ENCODE measurements at places on chromosomes 16 and 17.
A peak's percentile ranks its signal among the peaks of the same experiment; 100 is the strongest.

DNA sequence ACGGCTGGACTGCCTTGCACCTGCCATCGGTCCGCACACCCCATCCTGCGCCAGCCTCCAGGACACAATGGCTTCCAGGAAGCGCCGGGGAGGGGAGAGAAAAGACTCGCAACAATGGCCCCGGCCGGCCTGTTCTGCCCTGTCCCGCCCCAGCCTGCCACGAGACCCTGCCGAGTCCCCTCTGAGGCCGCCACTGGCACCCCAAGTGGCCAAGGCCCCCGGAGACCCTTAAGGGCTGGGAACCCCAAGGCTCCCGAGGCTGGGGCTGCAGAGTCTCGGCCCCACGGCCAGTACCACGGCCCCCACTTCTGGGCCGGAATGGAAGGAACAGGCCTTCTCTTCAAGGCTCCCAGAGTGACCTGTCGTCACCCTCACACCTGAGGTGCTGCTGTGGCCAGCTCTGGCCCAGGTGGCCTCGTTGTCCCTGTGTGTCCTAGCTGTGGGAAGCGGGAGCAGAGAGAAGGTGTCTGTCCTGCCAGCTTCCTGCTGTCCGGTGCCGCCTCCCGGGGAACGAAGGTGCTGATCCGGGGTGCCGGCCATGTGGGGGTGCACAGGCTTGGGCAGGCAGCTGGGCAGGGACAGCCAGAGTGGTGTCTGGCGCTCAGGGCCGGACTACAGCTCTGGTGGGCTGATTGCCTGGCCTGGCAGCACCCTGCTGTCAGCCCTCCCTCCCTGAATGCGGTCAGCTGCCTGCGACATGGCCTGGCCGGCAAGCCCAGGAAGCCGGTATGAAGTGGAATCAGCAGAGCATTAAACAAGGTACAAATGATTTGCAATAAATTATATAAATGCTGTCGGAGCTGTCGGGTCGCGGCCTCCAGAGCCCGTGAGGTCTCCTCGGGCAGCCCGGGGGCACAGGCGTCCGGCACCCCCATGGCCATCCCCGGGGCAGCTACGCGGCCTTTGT is 8.2 kb upstream of the CACNA1H start:
- DNase-seq: no peak

DNA sequence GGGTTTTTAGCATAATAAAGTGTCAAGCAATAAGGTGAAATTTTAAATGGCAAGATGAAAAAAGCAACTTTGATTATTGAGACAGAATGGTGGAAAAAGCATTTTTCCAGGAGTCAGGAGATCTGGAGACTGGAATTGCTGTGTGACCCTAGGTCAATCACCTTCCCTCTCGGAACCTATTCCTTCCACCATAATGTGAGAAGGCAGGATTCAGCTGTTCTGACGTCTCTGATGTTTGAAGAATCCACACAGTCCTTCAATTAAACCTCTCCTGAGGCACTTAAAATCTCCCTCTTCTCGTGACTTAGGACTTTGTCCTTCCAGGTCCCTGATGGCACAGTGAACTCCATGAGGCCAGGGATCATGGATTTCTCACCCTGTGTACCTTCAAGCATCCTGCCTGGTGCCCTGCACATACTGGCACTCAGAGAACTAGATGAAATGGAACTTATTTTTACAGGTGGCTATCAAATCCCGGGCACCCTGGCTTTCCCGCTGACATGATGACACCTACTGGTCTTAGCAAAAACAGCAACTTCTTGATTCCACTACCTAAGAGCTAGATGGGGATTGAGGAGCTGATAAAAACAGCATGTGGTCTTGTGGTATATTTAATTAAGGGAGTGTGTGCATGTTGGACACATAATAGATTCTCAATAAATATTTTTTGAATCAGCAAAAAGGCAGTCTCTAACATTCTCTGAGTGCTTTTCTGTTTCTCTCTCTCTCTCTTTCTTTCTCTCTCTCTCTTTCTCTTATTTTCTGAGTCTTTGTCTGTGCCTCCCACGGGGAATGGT is 2.3 kb upstream of the CCDC182 start:
- DNase-seq: peak; percentile 57

GRCh38 chr16:68800257-68800875 is 43.0 kb upstream of the TANGO6 start:
- DNase-seq: peak; percentile 52

DNA sequence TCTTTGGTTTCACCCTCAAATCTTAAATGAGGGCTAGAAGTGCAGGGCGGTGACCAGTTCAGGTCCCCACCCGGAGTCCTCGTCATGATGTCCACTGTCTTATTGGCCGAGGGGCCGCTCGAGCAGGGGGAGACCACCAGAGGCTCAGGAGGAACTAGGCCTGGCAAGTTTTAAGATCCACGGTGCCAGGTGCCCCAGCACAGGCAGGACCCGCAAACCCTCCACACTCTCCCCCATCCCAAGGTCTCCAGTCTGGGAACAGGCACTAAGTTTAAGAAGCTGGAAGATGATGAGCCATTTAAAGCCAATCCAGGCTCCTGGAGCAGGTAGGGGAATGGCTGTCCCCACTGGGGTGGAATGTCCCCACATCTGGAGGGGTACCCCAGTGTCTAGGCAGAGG is 4.1 kb downstream of the DLX3 start:
- no peak for DNase-seq

DNA sequence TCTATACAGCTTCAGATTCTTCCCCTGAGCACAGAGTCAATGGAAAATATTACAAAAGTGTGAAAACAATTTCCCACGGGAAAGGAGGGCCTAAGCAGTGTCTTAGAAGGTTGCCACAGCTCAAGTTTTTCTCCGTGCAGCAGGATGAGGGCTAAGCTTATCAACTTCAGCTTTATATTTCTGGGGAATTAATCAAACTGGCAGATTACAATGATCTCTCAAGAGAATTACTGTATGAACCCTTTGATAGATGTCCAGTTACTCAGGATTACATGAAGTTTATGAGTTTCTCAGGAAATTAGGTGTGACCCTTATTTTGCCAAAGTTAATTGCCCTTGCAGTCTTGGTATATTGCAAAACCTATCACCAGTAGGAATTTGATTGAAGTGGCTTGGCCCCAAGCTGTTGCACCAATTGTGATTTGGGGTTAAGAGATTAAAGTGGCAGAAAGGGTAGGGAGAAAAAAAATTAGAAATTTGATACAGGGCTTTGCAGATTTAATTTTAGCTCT is 298.4 kb downstream of the MAP2K6 start:
- DNase-seq: no peak

DNA sequence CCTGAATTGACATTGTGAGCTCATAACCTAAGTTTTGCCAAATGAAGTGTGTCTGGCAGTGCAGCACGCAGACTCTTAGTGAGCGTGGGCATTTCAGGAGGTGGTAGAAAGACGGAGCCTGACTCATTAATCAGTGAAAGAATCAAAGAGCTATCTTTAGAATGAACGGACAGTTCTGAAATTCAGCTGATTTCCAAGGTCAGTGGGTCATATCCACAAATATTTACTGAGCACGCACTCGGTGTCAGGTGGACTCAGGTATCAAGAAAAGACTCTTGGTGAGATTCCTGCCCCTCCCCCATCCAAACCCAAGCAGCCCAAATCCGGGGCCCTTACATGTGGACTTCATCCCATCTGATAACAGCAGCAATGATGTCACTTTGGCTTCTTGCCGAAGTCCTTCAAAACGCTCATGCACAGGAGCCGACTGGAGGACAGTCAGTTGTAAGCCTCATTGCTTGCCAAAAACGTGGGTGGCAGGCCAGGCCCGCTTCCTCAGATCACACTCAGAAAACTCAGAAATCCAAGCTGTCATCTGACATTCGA is 185.8 kb downstream of the HS3ST3A1 start:
- no peak for DNase-seq

GRCh38 chr16:66846831-66847230 is 2.6 kb downstream of the CA7 start:
- no peak for DNase-seq

DNA sequence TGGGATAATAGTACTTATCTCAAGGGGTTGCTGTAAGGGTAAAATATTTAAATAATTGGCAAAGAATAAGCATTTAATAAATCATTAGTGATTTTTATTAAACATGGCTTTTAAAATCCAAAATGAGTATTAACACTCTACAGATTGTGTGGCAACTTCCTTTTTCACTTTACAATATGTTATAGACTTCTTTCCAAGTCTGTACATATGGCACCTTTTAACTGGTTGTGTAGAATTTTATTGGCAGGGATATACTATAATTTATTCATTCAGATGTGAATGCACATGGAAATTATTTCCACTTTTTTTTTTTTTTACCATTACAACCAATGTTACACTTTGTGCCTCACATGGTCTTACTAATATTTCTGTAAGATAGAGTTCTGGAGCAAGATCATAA is 15.7 kb upstream of the NLRP1 start:
- no peak for DNase-seq

DNA sequence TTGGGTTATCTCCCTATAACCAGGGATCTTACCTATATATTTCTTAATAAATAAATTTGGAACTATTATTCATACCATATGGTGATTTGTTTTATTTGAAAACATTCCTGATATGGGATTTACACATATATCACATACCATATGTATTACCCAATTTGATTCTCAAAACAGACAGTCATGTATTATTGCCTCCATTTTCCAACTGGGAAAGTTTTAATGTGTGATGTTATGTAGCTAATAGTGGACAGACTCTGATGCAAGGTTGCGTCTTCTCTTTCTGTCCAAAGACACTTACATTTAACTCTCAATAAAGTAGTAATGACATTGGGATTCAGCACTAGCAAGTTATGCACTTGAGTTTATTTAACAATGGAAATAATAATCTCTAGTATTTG is 1.1 kb downstream of the KRTAP9-9 start:
- DNase-seq: no peak

DNA sequence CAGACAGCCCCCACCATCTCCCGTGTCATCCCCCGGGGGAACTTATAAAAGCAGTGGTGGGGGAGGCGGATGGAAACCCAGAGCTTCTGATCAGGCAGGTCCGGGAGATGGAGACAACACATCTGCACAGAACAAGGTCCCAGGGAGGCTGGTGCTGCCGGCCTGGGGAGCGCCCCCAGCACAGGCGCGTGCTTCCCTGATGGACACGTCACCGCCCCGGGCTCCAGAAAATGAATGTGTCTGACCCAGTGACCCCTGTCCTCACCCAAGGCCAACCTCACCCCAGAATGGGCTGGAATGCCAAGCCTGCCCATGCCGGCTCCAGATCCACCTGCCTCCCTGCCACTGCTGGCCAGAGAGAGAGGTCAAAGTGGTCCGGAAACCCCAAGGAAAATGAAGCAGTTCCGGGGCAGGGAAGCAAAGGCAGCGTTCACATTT is 12.5 kb downstream of the SLC7A5 start:
- no peak for DNase-seq

- DNase-seq: no peak
Measured at GRCh38 chr16:4351880-4352279, 759 bp upstream of the PAM16 start.

DNA sequence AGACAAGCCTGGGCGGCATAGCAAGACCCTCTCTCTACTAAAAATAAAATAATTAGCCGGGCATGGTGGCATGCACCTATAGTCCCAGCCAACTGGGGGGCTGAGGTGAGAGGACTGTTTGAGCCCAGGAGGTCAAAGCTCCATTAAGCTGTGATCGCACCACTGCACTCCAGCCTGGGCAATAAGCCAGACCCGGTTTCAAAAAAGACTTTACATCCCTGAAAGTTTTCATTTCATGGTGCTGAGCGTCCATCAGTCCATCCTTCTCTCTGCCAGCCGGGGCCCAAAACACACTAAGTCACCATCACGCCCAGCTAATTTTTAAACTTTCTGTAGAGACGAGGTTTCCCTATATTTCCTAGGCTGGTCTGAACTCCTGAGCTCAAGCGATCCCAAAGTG is 10.6 kb downstream of the RAB40B start:
- no peak for DNase-seq

DNA sequence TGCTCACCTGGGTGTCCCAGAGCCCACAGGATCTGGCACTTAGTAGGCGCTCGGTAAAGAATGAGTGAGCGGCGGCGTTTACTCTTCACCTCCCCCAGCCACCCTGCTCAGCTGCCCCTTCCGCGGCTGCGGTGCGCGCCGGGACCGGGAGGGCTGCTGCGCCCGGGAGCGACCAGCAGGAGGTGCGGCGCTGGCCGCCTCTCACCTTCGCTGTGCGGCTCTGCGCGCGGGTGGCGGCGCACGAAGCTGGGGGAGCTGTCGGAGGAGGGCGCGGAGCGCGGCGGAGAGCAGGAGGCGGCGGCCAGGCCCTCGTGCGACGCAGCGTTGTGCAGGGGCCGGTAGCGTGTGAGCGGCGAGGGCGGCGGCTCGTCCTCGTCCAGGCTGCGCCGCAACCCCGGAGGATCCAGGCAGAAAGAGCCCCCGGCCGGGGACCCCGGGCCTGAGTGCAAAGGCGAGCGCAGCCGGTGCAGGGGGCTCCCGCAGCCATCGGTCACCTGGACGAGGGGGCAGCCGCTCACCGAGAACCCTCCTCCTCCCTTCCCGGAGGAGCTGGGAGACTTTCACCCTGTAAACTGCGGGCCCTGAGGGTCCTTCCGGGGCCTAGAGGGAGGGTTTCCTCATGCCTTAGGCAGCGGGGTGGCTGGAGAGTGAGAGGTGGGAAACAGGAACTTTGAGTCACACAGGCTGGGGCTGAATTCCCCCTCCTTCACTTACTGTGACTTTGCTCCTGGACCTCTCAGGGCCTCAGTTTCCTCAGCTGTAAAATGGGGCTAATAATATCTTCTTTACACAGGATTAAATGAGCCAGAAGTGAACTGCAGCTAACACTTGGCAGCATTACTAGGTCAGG is 12.5 kb downstream of the SAMD14 start:
- peak; percentile 71 for DNase-seq

- DNase-seq: no peak
Measured at GRCh38 chr16:53974484-53975080, 270.6 kb downstream of the FTO start.

- DNase-seq: no peak
Measured at GRCh38 chr17:69962436-69962995, 112.5 kb upstream of the KCNJ16 start.

- DNase-seq: peak; percentile 83
Measured at GRCh38 chr16:17261197-17261858, 209.4 kb downstream of the XYLT1 start.

DNA sequence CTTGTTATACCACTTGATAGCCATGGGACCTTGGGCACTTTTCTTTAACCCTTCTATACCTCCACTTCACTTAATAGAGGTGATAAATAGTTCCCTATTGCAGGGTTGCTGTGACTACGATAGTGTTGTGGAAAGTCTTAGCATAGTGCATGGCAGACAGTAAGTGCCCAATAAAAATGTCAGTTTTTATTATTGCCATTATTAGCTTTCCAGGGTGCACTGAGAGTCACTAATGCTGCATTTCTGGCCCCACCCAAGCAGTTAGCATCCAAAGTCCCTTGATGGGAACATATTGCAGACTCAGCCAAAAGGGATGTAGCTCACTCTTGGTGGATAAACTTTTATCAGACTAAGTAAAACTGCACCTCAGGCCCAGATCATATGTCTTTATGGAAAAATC is 41.5 kb upstream of the TEKT3 start:
- no peak for DNase-seq

DNA sequence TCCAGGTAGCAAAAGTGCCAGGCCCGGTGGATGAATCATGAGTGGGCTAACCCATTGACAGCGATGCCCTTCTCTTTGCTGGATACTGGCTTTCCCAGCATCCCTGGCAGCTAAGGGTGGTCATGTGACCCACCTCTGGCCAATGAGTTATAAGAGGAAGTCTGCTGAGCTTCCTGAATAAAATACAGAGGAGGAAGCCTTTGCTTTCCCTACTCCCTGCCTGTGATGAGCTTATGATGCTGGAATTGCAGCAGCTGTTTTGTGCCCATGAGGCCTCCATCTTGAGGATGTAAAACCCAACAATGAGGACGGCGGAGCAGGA is 15.0 kb upstream of the ATP2A3 start:
- no peak for DNase-seq

All from activated CD8-positive, alpha-beta memory T cell treated with anti-CD3 and anti-CD28 coated beads, Interleukin-2, amount 10 ng/mL, durations not matched to agents 7 days and 5 days (primary cell).